Gastrocnemius medialis (tissue), 4 donors: ENCODE measurements at places on chromosomes 13 and 19.

DNA sequence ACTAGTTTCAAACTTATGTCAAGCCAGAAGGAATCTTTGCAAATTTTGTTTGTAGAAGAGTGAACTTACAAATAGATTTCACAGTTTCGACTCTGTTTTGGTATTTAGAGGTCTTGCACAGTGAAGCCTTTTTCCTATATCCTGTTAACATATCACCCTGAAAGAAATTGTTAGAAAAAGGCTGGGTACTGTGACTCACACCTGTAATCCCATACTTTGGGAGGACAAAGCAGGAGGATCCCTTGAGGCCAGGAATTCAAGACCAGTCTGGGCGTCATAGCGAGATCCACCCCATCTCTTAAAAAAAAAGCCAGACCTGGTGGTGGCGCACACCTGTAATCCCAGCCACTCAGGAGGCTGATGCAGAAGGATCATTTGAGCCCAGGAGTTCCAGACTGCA is 224.0 kb downstream of the GGACT start:
- H3K27me3 ChIP-seq = no peaks in the 10 kb centered on the region
- H3K4me1 ChIP-seq = no peaks in the 10 kb centered on the region
- no peak overlapping the region for H3K27ac ChIP-seq
- H3K4me3 ChIP-seq = no peak overlapping the region

DNA sequence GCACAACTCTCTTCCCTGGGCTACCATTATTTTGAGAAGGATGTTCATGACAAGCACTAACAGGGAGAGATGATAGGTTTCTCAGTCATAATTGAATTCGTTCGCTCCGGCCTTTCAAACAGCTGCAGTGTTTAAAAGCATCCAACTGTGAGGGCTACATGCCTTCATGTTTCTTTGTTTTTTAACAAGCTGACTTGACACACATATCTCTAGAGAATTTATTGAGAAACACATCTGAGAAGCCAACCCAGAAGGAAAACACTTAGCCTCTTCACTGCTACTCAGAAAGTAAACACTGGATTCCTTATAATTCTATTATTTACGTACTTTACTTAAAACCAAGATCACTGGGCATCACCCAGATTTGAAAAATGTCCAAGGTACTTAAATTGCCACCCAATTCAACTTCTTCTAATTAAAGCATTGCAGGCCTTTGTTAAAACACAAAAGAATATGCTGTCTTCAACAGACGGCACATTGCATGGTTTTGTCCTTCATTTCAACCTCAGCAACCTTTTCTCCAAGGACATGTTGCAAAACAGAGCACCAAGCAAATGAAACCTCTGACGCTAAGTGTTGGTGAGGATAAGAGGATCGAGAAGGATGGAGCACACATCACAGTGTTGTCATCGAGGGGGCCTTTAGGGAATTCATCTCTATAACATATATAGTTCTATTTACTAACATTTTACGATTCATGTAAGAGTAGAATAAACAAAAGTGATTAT is 75.8 kb downstream of the TBC1D4 start:
- peaks cover 73% of the 10 kb centered on the region for H3K4me1 ChIP-seq
- no peak overlapping the region for H3K4me3 ChIP-seq
- H3K27ac ChIP-seq = peak overlapping the region; percentile 89
- no peaks in the 10 kb centered on the region for H3K36me3 ChIP-seq
- H3K27me3 ChIP-seq = no peaks in the 10 kb centered on the region
- no peak for DNase-seq

DNA sequence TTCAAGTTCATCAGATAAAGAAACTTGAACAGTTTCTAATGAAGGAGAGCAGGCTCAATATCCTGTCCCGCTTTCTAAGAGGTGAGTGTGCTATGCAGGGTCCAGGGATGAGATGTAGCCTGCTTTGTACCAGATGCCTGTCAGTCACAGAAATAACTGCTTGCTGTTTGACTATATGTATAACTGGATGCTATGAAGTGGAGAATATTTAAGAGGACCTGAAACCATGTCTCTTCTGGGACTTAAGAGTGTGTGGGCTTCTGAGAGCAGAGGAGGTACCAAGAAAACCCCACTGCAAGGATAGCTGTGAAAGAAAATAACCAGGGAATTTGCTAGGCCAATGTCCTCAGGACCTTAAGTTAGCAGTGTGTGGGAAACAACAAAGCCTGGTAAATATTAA is 246.3 kb upstream of the RFC3 start:
- no peak overlapping the region for H3K4me3 ChIP-seq
- H3K27ac ChIP-seq = no peak overlapping the region
- no peaks in the 10 kb centered on the region for H3K27me3 ChIP-seq
- H3K4me1 ChIP-seq = no peaks in the 10 kb centered on the region
- H3K36me3 ChIP-seq = no peaks in the 10 kb centered on the region

DNA sequence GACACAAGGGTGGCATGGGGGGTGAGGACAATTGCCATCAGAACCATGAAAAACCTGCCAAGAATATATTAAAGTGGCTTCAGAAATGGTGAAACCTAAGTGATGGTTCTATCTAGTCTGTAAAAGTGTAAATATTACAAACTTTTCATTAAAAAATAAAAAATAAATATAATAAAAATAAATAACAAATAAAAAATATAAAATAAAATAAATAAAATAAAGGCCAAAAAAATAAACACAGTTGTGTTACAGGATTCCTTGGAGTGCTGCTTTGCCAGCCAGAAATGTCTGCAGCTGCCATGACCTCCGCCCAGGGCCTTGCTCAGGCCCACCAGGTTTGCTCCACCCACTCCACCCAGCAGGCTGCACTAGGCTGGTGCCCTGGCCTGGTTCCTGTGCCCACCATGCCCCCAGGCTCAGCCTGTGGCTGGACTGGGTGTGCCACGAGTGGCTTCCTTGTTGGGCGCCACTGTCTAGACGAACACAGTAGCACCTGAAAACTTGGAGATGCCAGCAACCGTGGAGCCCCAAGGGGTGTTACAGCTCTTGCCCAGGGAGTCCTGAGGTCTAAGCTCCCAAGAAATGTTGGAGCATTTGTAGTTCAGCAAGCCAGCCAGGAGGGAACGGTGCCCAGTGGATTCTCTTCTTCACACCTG is 20.9 kb downstream of the CCDC70 start:
- no peak overlapping the region for H3K27ac ChIP-seq
- H3K4me3 ChIP-seq = no peak overlapping the region
- H3K4me1 ChIP-seq = no peaks in the 10 kb centered on the region
- no peaks in the 10 kb centered on the region for H3K36me3 ChIP-seq
